Muscle of back (tissue), 13 donors: ENCODE measurements at places on chromosomes 3 and 15.

DNA sequence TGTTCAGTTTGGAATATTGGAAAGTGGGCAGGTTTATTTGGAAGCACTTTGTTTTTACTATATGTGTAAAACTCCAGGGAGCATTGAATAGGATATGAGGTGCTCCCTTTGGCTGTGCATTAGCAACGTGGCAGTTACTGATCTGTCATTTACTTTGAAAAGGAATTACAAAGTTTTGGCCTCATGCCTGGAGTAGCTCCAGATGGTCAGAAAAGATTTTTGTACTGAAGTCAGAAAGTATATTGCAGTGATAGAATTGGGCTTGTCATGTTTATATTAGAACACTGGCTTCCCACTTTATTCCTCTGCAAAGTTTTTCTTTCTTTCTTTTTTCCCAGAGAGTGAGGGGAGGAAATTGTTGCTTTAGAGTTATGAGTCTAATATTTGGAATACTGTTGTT lies 26.1 kb downstream of the FNDC3B start:
- peak; percentile 64 for DNase-seq

- no peak for DNase-seq
These were observed 144.3 kb downstream of the EEFSEC start for GRCh38 chr3:128297401-128298138.

DNA sequence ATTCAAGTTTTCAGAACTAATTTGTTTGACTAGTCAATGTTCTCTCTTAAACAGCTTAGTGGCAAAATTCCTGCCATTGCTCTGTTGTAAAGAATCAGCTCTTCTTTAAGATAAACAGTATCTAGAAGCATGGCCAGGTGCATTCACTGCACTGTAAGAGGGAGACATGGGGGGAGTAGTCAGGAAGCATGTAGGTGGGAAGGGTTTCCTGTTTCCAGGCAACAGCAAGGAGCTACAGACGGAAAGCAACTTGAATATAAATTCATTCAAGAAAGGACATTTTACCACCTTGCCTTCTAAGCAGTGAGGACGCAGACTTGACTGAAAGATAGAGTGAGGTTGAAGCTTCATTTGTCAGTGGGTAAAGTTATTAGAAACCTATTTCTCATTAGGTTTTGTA lies 55.3 kb downstream of the BBX start:
- no peak for DNase-seq

- DNase-seq: no peak
These were observed 8.1 kb downstream of the FAM131A start for GRCh38 chr3:184345317-184346144.

GRCh38 chr15:48630245-48630644 lies 15.3 kb downstream of the FBN1 start:
- DNase-seq: no peak

- DNase-seq: peak; percentile 35
These were observed 1.0 kb downstream of the RFX7 start for GRCh38 chr15:56242576-56243162.
